ENCODE measurements at places on chromosomes 3 and 15.

- no peak for DNase-seq
Measured at GRCh38 chr3:95172164-95172943, 1109.5 kb downstream of the NSUN3 start.

DNA sequence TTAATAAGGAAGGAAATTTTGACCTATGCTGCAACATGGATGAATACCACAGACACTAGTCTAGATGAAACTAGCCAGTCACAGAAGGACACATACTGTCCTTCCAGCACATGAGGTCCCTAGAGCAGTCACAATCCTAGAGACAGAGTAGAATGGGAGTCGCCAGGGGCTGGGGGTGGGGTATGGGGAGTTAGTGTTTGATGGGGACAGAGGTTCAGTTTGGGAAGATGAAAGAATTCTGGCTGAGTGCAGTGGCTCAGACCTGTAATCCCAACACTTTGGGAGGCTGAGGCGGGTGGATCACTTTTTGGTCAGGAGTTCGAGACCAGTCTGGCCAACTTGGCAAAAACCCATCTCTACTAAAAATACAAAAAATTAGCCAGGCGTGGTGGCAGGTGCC lies 99.2 kb downstream of the TPRA1 start:
- DNase-seq = no peak

- peak; percentile 53 for DNase-seq
Measured at GRCh38 chr3:15535732-15536131, 14.2 kb upstream of the COLQ start.

GRCh38 chr3:25899352-25900101 lies 109.6 kb downstream of the OXSM start:
- DNase-seq = no peak

- no peak for DNase-seq
Measured at GRCh38 chr3:194256040-194256945, 94.8 kb downstream of the CPN2 start.

DNA sequence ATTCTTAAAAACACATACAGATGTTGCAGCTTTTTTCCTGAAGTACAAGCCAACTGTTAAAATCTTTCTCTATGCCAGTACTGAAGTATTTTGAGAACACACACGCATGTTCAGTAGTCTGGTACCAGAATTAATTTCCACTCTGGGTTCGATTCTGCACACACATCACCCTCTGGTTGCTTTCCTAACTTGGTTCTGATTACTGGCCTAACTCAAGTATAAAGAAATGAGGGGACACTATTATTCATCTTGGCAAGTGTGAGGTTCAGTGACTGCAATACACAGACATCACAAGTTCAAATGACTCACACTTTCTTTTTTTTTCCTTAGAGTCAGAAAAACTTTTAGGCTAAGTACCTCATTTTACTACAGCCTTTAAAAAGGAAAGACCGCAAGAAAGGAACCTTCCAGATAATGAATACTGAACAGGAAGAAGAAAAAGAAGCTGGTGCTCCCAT lies 37.4 kb upstream of the LDHAL6B start:
- DNase-seq = no peak

- no peak for DNase-seq
Measured at GRCh38 chr3:16335333-16335732, 70.3 kb downstream of the OXNAD1 start.

- no peak for DNase-seq
Measured at GRCh38 chr15:71329041-71329440, 213.8 kb downstream of the THSD4 start.

DNA sequence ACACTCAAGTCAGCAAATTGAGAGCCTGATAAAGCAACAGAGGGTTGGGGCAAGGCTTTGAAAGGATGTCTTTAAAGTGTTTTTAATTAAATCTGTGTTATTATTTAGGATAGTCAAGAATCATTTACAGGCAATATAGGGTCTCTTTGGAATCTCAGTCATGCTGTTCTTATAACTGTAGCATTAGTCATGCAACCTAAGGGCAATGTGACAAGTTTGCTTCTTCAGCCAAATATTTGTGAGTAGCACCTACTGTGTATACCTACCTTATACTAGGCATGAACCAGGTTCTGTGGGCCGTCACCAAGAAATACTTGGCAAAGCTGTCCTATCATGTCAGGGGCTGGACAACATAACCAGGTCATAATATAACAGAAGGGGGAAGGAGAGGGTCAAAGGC lies 184.6 kb upstream of the TRIM42 start:
- no peak for DNase-seq

DNA sequence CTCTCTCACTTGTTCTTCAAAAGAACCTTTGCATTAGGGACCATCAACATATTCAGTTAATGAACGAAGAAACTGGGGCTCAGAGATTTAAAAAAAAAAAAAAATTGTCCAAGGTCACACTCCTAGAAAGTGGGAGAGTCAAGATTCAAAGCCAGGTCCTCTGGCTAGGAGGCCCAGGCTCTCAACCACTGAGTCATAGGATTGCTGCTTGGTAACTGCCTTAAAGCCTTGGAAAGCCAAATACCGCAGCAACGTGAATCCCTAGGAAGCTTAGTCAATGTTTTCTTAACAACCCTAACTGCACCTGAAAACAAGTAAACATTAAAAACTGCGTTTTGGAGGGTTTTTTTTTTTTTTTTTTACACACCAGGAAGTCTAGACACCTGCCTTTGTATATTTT lies 156.8 kb downstream of the WNT5A start:
- DNase-seq = no peak

- DNase-seq = no peak
Measured at GRCh38 chr3:13134879-13135206, 61.6 kb upstream of the IQSEC1 start.

DNA sequence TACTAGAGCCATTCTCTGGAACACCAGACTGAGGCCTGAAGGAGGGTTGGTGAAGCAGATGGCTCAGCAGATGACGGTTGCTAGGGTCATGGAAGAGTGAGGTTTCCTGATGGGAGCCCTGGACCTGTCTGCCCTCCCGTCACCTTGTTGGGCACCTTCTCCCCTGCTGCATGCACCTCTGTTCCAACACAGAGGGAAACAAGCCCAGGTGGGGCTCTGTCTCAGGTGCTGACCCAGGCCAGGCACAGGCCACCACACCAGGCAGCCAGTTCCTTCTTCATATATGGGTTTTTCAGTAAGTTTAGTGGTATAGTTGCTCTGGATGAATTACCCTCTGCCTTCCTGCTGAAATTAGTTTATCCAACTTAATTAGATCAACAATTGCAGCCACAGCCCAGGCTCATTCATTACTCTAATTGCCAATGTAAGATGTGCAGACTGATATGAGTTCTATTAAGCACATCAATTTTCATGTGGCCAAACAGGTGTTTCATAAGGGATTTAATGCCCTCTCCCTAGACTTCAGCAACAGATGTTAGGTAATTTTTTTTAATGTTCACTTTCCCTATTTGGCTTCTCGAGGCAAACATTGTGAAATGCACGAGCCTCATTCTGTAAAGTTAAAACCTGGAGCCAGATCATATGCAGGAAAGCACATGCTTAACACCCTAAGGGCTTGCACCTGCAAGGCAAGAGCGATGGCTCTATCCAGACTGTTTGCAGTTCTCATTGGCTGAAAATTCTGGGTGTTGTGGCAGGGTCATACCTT lies 174.8 kb downstream of the CHDH start:
- DNase-seq = no peak

GRCh38 chr3:106276151-106276550 lies 407.3 kb upstream of the CBLB start:
- DNase-seq = no peak

GRCh38 chr15:76961268-76962011 lies 29.9 kb downstream of the RCN2 start:
- no peak for DNase-seq

DNA sequence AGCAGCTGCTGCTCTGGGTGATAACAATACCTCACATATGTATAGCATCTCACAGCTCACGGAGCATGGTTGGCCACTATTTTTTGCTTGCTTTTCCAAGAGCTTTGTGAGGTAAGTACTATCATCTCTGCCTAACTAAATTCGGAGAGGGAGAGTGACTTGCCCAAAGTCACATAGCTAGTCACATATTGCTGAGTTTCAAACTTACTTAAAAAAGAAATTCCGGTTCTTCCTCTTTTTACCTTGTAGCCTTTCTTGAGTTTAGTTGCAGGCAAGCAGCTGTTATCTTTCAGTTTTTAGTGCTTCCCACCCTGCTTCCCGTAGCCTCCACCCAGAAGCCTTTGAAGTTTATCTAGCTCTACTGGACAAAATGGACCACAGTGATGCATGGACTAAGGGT lies 309.2 kb downstream of the PDCD6IP start:
- DNase-seq = no peak

- DNase-seq = no peak
Measured at GRCh38 chr3:89533275-89533674, 425.9 kb downstream of the EPHA3 start.

DNA sequence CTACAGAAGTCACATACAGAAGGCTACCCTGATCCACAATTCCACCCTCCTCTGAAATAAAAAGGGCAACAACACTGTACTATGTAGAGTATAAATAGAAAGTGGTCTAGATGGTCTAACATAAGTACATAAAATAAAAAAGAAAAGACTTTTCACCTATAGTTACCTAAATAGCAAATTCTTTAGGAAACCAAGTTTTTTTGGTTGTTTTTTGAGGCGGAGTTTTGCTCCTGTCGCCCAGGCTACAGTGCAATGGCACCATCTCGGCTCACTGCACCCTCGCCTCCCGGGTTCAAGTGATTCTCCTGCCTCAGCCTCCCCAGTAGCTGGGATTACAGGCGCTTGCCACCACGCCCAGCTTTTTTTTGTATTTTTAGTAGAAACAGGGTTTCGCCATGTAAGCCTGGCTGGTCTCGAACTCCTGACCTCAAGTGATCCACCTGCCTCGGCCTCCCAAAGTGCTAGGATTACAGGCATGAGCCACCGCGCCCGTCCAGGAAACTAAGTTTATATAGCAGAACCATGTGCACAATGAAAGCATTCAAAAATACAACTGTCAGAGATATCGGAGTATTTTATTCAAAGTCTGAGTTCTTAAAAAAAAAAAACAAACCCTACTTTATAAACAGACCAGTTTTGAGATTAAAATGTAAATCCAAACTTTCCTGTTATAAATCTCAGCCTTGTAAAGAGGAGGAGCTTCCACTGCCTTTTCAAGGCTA lies 1.7 kb downstream of the SIN3A start:
- DNase-seq = no peak

DNA sequence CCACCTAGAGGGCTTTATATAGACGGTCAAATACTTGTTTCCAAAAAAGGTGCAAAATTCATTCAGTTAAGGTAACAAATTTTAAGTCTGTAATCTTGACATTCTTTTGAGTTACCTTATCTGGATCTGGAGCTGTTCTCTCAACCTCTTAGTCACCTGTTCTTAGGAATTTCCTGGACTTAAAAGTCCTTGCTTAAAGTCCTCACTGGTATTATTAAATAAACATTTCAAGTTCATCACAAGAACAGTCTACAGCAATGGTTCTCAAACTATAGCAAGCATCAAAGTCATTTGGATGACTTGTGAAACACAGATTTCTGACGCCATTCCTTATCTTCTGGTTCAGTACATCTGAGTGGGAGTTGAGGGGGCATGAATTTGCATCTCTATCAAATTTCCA lies 122.9 kb upstream of the GOLIM4 start:
- DNase-seq = no peak

GRCh38 chr3:16937326-16937845 lies 52.6 kb downstream of the PLCL2 start:
- no peak for DNase-seq

- DNase-seq = no peak
Measured at GRCh38 chr15:100113351-100114080, 228.3 kb downstream of the ADAMTS17 start.

- no peak for DNase-seq
Measured at GRCh38 chr3:149497966-149498670, 23.6 kb downstream of the TM4SF4 start.

DNA sequence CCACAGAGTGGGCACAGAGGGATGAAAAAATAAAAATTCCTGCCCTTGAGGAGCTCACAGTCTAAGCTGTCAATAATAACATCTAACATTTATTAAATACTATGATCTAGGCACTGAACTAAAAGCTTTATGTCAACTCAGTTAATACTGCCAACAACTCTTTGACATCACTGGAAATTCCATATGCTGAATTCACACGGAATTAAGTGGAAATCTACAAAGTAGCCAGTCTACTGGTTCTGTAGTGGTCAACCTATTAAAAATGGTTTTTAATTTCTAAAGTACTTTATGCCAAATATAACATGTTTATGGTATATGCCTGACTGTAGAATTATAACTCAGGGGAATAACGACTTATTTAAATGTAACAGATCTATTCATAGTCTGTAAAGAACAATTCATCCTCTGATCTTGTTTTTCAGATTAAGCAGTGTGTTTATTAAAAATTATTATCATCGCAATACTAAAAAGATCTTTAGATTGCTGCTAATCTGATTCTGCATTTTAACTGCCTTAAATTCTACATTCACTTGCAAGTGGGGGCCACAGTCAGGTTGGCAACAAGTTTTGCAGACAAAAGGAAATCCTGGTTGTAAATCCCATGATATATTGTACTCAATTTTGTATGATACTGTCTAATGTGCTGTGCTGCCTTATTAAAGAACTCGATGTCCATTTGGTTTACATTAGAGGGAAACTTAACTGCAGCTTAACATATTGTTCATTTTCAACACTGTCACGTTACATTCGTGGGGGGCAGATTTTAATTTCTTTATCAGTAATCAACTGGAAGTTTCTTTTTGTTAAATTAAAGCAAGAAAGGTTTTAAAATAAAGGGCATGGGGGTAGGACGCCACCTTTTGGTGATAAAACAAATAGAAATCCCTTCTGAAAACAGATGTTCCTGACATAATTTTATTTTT lies 2.6 kb upstream of the FOXP1 start:
- no peak for DNase-seq

DNA sequence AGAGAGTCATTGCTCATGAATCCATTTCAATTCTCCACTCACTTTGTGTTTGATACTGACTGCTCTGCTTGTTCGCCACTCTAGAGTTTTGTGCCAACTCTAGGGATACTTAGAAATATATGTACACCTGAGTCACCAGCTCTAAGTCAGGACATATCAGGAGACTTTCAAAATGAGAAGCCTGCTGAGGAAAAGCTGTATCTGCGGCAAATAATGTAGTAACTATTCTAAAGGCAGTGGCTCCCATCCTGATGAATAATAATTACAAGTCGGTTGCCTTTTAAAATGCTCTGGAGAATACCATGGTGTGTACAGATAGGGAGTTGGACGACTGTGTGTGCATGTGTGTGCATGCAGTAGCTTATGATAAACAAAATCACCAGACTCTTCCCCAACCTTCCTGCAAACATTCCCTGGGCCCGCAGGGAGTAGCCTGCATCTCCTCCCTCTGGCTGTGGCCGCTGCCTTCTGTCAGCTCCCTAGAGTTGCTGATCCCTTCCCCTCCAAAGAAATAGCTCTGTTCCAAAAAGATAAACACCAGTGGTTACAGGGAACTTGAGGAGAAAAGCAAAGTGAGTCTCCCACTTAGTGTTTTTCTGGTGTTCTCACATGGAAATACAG lies 346.3 kb upstream of the UMPS start:
- DNase-seq = no peak

DNA sequence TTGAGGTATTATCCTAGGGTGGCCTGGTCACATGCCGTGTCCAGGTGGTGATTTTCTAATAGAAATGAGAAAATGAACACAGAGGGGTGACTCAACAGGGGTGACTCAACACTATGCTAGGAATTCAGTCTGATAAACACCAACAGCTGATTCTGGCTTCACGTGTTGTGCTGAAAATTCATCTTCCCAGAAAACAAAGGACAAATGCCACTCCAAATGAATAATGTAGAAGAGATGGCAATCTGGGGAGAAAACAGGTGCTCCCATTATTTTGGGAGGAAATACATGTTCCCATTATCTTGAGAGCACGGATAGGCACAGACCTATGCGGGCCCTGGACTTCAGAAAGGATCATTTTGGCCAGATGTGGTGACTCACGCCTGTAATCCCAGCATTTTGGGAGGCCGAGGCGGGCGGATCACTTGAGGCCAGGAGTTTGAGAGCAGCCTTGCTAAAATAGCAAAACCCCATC lies 101.2 kb upstream of the MEX3B start:
- no peak for DNase-seq

Measured in activated effector memory CD4-positive, alpha-beta T cell treated with Interleukin-2 at 50 U/mL for 16 hours (primary cell).